Stimulated activated CD4-positive, alpha-beta T cell treated with anti-CD3 and anti-CD28 coated beads, Interleukin-12 subunit alpha, Interleukin-12 subunit beta, amount 100 ng/mL, for 4 hours (primary cell): ENCODE measurements at places on chromosomes 16 and 17.

DNA sequence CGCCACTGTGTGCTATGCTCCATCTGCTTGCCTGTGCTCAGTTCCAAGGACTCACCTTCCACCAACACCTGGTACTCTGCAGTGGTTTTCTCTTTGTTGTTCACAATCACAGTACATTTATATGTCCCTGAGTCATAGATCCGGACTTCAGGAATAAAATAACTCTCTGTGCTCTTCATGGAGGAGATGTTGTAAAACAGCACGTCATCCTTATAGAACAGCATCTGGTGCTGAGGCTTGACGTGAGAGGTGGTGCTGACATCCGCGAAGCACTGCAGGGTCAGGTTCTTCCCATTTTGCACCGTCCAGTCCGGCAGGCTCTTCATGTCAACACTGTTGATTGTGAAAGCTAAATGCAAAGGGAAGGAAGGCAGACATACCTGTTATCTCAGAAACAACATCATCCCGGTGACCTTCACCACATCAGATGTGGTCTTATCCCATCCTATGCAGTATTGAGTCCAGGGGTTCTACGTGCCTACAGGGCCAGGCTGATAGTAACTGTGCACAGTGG, 12.8 kb downstream of the PECAM1 start:
- DNase-seq, result no peak

GRCh38 chr17:48427598-48427997, 2.4 kb downstream of the SKAP1 start:
- DNase-seq, result peak; percentile 55

GRCh38 chr17:27915709-27916108, 22.5 kb upstream of the LYRM9 start:
- DNase-seq, result no peak

GRCh38 chr17:69820876-69821473, 254.1 kb upstream of the KCNJ16 start:
- no peak for DNase-seq

GRCh38 chr17:9273428-9274391, 252.4 kb downstream of the NTN1 start:
- DNase-seq, result peak; percentile 16

- no peak for DNase-seq
Measured at GRCh38 chr16:66422366-66422765, 4.7 kb upstream of the BEAN1 start.

DNA sequence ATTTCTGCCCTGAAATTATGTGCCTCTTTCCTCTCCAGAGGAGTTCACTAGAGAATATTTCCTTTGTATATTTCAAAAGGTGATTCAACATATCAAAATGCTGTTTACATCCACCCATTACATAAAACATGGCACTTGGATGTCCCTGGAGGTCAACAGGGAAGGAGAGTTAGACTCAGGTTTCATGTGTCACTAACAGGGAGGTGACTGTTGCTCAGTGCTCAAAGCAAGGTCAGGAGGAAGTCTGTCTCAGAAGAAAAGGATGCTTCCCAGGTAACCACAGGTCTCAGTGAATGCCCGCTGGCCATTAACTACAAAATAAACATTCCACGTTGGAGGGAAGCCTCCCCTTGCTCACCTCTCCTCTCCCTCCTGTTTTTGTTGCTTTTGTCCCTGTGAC, 198.6 kb downstream of the AXIN2 start:
- no peak for DNase-seq

- no peak for DNase-seq
Measured at GRCh38 chr17:67358612-67359011, 7.8 kb downstream of the PSMD12 start.

DNA sequence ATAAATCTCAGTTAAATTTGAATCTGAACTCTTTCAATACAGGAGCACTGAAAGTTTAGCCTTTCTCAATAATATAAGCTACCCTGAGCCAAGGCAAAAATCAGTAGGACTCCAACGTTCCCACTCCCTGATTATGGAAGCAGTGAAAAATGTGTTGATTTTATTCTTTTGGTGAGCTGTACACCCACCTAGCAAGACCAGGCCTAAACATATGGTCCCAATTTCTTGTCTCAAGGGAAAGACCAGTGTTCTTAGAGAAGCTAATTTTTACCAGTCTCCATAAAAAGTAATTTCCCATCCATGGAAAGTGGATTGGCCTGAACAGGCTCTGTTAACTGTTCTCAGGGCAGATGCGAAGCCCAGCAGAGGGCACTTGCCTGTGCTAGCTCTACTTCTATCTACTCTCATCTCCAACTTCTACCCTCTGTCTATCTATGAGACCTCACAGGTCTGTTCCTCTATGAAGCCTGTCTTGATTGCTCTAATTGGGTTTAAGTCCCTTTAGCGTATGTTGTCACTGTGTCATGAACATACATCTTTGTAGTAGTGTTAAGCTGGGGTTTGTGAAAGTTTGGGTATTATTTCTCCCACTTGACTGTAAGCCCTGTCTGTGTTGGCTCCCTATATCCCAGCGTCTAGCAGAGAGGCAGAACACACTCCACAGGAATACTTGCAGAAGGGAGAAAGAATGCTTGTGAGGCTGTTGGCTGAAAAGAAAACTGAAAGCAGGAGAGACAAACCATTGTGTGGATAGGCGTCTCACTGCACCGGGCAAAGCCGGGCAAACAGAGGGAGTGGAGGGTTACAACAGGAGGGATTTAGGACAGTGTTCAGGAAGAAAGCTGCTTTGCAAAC, 167.1 kb upstream of the MAF start:
- DNase-seq, result no peak

DNA sequence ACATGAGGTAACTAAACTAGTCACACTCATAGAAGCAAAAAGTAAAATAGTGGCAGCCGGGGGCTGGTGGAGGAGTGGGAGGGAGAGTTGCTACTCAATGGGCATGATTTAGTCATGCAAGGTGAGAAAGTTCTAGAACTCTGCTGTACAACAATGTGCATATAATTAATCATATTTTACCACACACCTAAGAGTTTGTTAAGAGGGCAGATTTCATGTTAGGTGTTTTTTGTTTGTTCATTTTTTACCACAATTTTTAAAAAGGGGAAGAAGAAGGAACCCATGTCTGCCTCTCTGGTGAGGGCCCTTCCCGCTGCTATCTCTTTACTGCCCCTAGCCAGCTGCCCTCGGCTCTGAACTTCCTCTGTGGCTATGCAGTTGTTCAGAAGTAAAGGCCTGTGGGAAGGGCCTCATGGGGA, 11.2 kb downstream of the CD300LB start:
- DNase-seq, result no peak

- peak; percentile 15 for DNase-seq
Measured at GRCh38 chr17:30093463-30094147, 23.0 kb upstream of the NSRP1 start.

DNA sequence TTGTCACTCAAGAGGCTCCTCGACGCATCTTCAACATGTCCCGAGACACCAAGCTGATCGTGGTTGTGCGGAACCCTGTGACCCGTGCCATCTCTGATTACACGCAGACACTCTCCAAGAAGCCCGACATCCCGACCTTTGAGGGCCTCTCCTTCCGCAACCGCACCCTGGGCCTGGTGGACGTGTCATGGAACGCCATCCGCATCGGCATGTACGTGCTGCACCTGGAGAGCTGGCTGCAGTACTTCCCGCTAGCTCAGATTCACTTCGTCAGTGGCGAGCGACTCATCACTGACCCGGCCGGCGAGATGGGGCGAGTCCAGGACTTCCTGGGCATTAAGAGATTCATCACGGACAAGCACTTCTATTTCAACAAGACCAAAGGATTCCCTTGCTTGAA, 101.0 kb downstream of the HS3ST2 start:
- no peak for DNase-seq

- no peak for DNase-seq
Measured at GRCh38 chr16:83914091-83914710, 15.3 kb downstream of the MLYCD start.

DNA sequence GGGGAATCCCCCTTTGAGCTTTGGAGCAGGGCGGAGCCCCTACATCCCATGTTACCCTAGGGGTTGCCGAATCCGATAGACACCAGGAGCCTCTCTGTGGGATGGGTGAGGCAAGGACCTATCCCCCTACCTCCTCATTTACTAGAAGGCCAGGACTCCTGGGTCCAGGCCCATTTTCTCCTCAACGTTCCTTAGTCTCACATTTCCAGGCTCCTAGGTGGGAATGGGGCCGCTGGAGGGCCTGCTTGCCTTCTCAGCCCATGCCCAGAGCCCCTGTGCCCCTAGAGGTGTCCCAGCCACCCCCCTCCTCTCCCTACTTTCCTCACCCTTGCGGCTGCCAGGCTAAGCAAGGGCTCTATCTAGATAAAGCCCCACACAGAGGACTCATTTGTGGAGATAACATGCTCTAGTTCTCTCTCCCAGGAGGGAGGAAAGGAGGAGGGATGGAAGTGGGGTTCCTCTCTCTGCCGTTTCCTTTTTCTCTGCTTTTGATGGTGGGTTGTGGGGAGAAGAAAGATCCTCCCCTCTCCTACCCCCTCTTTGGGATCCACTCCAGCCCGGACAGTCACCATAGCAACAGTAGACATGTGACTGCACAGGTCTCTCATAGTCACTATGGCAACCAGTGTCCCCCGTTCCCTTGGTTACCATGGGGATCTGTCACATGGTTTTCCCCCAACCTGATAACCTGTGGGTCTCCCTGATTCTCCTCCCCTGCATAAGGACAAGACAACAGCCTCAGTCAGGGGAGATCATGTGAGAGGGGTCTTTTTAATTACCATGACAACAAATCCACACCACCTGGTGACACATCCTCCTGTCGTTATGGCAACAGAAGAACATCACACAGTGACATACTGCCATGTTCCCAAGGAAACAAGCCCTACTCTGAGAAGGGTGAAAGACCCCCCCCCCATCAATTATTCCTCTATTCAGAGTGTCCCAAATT, 5.2 kb downstream of the CACNA1G start:
- no peak for DNase-seq

GRCh38 chr17:44925731-44926697, 10.7 kb upstream of the GFAP start:
- no peak for DNase-seq

DNA sequence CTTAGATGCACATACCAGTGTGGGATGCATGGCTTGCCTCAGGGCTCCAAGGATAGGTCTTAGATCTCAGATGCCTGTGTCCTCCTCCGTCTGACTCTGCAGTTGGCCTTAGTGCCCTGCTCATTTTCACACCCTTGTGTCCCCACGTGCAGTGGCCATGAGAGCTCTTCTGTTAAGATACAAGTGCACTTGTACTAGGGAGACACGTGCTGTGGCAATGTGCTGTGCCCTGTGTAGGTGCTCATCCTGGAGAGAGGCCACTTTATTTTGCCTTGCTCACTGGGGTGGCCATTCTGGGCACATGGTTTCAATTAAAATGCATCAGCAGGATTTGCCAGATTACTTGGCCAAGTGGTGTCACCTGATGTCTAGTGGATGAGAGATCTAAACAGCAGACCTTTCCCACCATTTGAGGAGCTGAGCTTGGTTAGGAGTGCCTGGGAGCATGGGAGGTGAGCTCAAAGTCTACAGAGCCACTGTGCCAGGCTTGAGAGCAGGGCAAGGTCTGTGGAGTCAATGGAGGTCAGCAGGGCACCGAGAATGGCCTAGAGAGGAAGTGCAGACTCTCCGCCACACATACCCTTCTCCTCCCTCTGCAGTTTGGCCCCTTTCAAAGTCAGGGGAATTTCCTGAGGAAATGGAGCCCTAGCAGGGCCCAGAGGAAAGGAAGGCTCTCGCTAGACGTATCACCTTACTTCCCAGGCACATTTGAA, 25.2 kb upstream of the SMPD3 start:
- no peak for DNase-seq

DNA sequence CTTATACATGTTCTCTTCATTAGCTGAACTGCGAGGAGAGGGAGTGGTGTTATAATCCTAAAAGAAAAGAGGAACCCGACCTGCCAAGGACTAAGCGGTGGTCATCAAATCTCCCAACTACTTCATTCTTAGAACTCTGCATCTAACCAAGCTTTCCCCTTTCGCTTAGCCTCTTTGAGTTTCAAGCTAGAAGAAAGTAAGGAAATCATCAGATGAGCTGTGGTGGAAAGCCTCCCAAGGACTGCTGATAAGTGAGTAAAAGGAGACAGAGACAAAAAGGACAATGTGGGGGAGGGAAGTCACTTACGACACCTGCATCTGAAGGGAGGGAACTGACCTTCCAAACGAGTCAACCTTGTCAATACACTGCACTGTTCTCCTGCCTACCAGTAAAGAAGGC, 121.3 kb downstream of the TRIM37 start:
- DNase-seq, result no peak

- no peak for DNase-seq
Measured at GRCh38 chr16:27027971-27028370, 38.8 kb upstream of the C16orf82 start.

GRCh38 chr17:18999911-19000310, 4.7 kb downstream of the FAM83G start:
- no peak for DNase-seq

GRCh38 chr16:17232487-17232886, 238.3 kb downstream of the XYLT1 start:
- no peak for DNase-seq

GRCh38 chr16:23105309-23105708, 43.9 kb downstream of the USP31 start:
- no peak for DNase-seq

GRCh38 chr17:48814504-48814903, 2.5 kb downstream of the TTLL6 start:
- peak; percentile 45 for DNase-seq

DNA sequence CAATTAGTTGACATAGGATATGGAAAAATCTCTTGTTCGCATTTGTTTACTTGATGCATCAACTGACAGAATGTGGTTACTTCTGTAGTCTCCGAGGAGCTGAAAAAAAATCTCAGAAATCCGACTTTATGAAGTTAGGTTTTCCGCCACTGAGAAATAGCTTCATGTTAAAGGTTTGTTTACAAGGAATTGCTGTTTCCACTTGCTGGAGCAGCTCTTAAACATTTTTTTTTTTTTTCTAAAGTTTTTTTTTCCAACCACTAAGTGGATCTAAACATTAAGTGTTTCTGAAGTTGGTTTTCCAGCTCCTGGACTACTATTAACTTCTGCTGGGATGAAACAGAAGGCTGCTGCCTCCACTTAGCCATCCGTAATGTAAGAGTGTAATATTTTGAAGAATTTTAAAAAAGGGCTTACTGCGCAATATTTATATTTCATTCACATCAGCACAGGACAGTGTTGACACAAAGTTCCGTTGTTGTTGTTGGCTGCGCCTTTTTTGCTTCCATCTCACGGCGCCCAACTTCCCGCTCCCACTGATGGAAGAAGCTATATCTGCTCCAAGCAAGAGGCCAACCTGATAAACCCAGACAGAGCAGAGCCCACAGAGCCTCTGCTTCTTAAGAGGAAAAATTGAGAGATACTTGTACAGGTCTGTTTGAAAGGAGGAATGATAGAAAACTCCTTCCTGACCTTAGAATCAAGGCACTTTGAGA, 167.7 kb upstream of the KCNJ16 start:
- DNase-seq, result no peak

- no peak for DNase-seq
Measured at GRCh38 chr16:22924492-22924891, 110.5 kb downstream of the HS3ST2 start.
